ACHN (cell line): ENCODE measurements at places on chromosomes 1 and 21.

- DNase-seq, result no peak
Observed at GRCh38 chr1:209613400-209614150, 30.1 kb downstream of the CAMK1G start.

GRCh38 chr21:42674351-42674940, 21.0 kb downstream of the PDE9A start:
- DNase-seq, result no peak

DNA sequence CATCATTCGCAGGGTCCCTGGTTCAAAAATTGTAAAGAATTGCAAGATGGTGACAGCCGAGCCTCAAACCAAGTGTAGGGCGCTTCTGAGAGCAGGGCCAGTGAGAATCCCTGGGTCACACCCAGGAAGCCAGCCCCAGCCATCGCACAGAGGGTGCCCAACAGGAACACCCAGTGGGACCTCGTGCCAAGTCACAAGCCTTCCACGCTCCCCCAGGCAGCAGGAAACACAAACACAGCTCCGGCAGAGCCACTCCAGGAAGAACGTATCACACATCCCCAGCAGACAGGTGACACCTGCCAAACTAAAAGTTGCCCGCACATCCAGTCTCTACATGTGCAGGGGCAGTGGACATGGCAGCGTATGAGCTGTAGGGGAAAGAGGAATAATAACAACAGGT, 20.2 kb downstream of the DHRS3 start:
- DNase-seq, result no peak

DNA sequence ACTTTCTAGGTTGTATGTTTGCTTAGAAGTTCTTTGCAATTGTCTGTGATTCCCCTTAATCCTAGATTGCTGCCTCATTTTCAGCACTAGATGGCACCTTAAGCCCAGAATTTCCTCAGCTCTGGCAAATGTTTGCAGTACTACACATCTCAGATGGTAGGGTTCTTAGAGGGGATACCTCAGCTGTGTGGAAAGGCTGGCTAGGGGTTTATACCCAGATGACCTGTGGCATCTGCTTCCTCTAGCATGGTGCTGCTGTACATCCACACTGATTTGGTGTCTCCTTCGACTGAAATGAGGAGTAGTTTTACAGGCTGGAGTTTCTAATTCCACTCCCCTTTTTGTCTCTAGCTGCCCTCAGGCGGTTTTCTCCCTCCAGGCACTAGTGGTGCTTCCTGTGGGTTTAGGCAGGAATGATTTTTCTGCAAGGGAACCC, 23.5 kb downstream of the ASB17 start:
- peak; percentile 50 for DNase-seq

DNA sequence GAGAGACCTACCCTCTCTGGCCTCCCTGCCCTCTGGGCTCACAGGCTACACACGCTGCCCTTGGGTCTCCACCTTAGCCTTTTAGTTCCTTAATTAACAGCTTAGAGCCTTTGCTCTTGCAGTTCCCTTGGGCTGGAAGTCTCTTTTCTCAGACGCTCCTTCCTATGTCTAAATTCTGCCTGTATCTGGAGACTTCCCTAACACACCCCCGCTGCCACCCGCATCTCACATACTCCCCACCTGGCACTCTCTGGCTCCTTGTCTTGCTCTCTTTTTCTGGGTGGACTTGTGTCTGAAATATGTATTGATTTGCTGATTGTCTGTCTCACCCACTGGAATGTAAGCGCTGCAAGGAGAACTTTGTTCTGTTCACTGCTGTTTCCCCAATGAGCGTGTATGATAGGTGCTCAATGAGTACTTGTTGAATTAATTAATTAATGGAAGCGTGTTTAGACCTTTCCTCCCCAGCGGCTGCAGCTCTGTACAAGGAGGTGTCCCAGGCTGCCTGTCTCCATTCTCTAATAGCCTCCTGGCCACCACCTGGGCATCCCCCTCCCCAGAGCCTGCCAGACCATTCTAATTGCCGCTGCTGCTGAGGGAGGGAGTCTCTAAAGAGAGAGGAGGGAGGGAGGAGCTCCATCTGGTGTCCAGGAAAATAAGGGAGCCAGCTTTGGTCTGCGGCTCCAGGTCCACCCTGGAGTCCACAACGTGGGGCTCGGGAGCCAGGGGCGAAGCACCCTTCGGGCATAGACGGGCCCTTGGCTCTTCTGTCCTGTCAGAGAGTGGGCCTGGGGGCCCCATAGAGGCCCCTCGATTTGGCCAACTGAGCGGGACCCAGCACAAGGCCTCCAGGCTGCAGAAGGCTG, 95.4 kb downstream of the RNF220 start:
- peak; percentile 37 for DNase-seq

DNA sequence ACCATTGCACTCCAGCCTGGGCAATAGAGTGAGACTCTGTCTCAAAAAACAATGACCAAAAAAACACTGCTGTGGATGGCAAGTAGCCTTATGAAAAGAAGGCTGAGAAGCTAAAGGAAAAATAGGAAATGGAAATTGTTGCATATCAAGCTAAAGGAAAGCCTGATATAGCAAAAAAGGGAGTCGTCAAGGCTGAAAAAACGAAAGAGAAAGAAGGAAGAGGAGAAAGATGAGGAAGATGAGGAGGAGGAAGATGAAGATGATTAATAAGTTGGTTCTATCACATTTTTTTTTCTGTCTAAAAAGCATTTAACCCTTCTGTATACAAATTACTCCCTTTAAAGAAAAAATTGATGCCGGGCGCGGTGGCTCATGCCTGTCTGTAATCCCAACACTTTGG, 10.2 kb upstream of the PRDX1 start:
- no peak for DNase-seq
